ENCODE measurements at places on chromosomes 7 and 10.

DNA sequence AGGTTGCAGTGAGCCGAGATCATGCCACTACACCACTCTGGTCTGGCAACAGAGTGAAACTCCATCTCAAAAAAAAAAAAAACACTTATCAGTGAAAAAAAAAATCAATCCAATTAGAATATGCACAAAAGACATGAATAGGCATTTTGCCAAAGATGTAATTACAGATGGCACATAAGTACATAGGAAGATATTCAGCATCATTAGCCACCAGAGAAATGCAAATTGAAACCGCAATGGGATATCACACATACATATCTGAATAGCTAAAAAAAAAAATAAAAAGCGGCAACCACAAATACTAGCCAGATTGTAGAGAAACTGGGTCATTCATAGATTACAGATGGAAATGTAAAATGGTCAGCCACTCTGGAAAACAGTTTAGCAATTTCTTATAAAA is 1310.8 kb downstream of the XPNPEP1 start:
- no peak for DNase-seq

DNA sequence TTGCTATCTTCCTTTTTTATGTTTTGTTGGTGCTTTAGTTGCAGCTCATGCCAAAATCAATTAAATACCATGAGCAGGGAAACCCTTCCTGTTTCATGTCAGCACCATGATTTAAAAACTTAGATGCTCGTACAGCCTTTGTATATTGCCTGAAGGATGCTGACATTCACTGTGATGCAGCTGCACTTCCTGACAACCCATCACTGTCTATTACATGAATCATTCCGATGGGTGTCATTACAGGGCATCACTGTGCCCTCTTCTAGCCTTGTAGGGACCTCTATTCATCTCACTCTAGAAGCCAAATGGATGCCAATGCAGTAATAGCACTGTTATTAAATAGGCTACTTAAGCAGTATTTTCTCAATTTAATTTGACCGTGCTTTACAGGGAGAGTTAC is 18.3 kb upstream of the ITGB1 start:
- no peak for DNase-seq

GRCh38 chr7:33909318-33909717 is 4.0 kb downstream of the BMPER start:
- no peak for DNase-seq

DNA sequence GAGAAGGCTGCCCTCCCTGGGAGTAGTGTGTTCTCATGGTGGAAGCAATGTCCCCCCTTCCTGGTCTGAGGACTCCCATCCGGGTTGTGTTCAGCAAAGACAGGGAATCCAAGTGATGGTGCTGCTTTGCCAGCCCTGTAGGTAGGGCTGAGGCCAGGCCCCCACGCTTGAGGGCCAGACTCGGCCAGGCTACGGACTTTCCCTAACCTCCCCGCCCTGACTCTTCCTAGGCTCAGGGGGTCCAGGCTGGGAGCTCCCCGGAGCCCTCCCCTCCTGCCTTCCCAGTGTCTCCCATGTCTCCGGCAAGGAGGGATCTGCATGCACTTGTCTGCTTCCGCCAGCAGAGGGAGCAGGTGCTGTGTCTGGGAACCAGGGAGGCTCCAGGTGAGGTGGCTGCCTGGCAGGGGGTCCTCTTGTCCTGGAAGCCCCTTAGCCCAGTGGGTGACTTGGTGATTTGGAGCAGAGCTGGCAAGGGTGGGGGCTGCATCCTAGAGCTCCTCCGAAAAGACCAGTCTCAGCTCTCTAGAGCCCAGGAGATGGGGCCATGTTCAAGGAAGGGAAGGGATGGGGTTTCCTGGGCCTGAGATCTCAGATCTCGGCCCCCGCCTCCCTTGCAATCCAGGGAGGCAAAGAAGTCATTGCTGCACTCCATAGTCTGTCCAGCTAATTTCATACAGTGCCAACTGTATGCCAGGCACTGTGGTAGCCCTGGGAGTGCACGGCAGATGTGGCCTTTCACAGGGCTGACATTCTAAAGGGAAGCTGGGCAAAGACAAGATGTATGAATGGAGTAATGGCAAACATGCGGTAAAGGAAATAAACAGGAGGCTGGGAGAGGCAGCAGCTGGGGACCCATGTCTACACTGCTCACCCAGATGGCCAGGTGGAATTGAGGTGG is 20.3 kb upstream of the SFRP5 start:
- no peak for DNase-seq

GRCh38 chr10:81248886-81249285 is 626.1 kb upstream of the NRG3 start:
- no peak for DNase-seq

GRCh38 chr7:55056577-55057480 is 38.0 kb downstream of the EGFR start:
- no peak for DNase-seq

- DNase-seq, result no peak
Measured at GRCh38 chr7:38524786-38525185, 106.4 kb downstream of the AMPH start.

GRCh38 chr7:107876916-107877315 is 14.1 kb upstream of the DLD start:
- DNase-seq, result no peak

DNA sequence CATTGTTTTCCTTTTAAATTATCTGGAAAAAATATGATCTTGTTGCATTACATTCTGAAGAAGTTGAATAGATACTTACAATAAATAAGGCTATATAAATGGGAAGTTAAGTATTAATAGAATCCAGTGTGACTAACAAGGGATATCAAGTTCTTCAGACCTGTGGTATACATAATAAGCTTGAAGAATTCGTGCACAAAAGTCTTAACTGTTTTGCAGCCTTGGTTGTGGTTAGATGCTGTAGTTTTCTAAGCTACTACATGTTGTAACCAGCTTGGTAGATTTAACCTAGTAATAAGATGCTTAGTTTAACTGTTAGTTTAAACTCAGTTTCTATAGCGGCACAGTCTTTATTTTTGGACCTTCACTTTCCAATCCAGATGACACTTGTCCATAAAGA is 106.2 kb upstream of the GLCCI1 start:
- DNase-seq, result peak; percentile 27

GRCh38 chr7:91660734-91661356 is 219.7 kb downstream of the MTERF1 start:
- no peak for DNase-seq

DNA sequence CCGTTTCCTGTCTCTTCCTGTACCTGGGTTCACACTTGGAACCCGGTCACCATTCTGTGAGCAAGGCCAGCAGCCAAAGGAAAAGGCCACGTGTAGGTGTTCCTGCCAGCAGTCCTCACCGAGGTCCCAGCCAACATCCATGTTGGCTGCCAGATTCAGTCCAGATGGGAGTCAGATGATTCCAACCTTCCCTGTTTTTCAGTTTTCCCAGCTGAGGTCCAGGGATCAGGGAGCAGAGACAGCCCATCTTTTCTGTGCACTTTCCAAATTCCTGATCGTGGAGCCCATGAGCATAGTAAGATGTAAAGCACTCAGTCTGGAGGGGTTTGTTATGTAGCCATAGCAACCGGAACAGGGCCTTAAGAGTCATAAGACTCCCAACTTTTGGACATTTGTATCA is 3.9 kb upstream of the PVRIG start:
- DNase-seq, result no peak

DNA sequence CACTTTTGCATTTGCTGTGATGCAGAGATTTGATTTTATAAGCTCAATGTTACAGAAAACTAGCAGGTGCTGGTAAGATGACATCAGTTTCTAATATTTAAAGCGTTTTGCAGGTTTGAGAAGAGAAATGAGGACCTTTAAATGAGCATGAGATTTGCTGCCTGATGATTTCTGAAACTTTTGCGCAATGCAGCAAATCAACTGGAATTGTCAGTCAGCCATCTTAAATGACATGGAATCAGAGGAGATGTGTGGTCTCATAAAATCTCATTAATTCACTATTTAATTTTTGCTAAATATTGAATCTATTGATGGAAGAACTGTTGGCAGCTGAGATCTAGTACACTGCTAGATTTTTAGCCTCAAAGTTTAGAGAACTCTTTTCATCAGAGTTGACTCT is 3.9 kb downstream of the RBM17 start:
- no peak for DNase-seq

DNA sequence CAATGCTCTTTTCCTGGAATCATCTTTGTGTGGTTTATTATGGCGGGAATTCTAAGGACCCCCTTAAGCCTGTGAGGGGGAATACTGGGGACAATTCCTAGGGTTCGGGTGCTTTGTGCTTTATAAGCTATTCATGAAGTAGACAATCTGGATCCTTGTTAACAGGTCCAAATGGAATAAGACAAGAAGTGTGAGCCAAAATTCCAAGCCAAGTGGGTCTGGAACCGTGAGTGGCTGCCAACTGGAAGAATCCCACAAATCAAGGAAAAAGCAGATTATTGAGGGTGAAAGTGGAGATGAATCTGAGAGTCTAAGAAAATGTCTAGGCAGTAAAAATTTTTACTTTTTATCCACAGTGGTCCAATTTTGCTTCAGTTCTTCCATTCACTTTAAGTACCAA is 136.8 kb downstream of the MDFIC start:
- DNase-seq, result no peak

- DNase-seq, result no peak
Measured at GRCh38 chr10:70846795-70847194, 31.0 kb downstream of the SGPL1 start.

GRCh38 chr7:141456298-141456697 is 94.9 kb upstream of the AGK start:
- no peak for DNase-seq

DNA sequence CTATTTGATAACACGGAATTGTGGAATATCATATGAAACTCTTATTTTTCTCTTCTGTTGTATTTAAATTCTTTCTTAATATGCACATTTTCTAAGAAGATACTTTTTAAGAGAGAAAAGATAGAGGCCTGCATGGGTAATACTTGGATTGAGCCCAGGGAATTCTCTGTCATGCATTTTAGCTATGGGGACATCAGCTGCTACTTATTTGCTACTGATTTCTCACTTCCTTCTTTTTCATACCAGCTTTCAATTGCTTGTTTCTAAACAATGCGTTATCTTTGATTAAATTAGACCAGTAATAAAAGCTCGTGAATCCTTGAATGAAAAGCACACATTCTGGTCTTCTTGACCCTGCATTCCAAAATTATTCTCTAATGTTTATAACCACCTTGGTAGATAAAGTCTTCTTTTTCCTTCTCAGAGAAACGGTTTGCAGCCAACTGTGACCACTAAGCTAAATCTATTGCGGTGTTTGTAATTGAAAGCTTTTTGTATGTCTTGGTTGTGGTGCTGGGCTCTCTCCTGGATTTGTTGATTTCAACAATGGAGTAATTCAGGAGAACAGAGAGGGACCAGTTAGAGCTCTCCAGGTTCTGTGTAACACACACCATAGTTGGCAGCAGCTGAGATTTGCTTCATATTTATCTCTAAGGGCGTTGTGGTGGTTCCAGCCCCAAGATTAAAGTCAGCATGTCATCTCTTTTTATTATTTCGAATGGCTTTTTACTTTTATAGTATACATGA is 139.3 kb downstream of the PPP1R9A start:
- no peak for DNase-seq

DNA sequence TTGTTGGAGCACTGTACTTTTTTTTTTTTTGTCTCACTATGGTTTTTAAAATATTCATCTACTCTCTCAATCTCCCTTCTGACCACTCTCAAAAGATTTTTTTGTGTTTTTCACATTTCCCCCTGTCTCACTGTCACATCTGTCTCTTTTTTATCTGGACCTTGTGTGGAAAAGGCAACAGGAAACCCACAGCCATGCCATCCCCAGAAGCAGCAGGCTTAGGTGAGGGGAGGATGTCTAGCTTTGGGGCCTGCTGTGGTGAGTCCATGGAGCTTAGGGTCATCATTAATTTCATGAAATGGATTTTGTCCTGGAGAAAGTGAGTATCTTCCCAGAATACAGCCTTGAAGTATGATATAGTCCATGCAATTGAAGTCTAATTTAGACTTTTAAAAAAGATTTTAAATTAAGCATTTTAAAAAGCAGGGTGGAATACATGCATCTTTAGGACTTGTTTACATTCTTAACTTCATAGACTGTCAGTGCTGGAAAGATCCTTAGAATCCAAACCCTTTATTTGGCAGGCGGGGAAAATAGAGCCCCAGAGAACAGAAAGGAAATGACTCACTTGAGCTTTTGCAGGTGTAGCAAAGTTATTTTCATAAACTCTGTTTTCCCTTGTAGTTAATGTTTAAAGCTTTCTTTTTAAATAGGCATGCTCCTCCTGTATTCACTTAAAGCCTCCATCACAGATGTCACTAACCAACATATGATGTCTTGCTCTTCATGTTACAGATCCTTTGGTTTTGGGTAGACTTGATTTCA is 25.1 kb downstream of the MINDY4 start:
- no peak for DNase-seq

GRCh38 chr10:124303662-124304418 is 114.9 kb downstream of the OAT start:
- DNase-seq, result no peak

DNA sequence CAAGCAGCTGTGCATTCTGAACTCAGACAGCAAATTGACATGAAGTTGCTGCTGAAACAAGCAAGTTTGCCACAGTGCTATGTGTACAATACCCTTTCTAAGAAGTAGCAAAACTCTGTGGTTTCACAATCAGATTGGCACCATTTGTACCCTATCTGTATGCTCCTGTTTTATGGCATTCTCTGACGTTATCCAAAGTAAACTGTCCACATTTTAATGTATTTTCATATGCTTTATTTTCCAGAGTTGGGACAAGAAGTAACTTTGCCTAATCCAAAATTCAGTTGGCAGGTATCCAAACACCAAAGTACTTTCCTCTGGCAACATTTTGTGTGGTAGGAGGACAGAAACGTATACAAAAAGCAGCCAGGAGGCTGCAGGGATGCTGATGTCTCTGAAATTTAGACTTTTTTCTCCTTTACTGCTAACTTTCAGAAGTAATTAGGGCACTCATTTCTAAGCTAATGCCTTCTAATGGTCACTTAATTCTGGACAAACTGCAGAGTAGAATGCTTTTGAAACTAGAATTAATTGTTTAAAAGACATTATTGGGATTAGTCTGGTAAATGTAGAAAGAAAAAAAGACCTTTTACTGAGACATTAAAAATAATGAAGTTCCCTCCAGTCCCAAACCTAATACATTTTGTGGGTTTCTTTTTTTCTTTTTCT is 414.7 kb upstream of the NRP1 start:
- no peak for DNase-seq

DNA sequence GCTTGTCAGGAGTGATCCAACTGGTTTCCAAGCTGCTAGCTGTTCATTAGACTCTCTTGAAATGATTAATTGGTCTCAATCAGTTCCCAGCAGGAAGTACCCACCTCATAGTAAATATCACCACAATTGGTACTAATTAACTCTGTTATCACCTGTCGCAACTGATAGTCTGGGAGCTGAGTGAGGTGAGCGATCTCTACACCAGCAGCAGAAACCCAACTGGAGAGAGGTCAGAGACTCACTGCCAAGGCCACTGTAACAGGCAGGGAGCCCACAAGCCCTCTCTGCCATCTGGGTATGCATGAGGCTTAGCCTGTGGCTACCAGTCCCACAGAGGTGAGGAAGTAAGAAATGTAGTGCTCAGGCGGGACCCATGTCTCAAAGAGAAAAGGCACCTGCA is 245.5 kb downstream of the DYNC1I1 start:
- DNase-seq, result no peak

- no peak for DNase-seq
Measured at GRCh38 chr7:156725073-156725472, 84.5 kb downstream of the RNF32 start.

Measured in retinal pigment epithelial cell (primary cell).